ENCODE measurements at places on chromosomes 4 and X.

- peak; percentile 18 for DNase-seq
Measured at GRCh38 chrX:21374994-21375707, 933 bp downstream of the CNKSR2 start.

- DNase-seq: no peak
Measured at GRCh38 chrX:40150503-40150902, 52.7 kb upstream of the BCOR start.

DNA sequence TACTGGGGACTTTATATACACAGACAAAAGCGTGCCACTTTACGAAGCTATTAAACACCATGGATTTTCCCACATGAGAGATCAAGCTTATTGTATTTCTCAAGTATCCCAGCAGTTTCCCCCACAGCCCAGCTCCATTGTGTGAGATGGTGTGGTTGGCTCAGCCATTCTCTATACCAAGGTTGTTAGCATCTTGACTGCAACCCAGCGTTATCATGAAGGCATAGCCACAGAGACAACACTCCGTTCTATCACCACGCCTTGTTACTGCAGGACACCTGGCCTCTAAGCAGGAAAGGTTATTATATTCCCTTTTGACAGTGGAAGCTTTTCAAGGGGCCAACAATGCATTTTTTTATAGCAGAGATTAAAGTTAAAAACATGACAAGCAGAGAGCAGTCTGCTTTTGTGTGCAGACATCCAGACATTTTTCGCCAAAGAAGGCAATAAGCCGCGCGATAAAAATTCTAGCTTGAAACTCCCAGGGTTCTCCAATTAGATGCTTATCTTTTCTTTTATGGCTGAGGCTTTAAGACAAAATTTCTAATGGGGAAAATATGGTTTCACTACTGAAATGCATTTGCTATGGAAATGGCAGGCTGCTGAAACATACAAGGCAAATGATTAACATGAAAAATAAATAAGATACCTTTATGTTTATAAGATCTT is 206.1 kb downstream of the MID1 start:
- no peak for DNase-seq

DNA sequence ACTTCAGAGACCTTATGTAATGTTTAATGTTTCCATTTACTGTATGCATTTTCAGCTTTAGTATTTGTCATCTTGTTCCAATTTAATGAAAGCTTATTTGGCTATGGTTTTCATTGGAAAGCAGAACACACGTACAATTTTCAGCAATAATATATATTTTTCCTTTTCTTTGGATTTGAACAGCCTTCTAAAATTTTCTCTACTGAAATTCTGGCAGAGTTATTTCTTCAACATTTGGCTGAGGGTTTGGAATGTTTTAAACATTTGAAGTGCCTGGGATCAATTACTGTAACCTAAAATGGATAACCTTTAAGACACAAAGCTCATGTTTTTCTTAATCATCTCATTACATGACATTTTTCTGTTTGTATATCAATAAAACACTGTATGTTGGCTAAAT is 156.9 kb downstream of the TENM3 start:
- DNase-seq: no peak

DNA sequence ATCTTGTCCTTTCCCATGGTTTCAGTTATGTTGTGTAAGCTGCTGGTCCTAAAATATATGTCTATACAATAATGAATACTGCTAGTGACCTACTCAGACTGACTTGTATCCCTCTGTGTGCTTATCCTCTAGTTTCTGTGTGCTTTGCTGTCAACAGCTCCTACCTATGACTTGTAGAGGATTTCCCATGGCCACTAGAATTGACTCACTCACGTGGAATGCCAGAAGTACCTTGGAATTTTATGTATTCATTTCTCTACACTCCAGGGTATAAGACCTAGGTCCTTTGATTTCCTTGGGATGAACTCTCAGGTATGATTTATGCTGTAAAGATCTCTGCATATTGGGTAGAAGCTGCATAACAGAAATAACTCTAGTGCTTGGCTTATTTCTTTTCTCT is 279.9 kb upstream of the SLIT2 start:
- DNase-seq: no peak

- no peak for DNase-seq
Measured at GRCh38 chr4:32145987-32146386, 1425.8 kb downstream of the PCDH7 start.

DNA sequence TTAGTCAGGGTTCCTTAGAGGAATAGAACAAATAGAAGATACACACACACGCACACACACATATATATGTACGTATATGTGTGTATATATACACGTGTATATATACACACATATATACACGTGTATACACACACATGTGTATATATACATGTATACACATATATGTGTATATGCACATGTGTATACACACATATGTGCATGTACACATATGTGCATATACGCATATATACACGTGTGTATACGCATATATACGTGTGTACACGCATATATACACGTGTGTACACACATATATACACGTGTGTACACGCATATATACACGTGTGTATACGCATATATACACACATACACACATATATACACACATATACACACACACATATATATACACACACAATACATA is 41.5 kb downstream of the ASMT start:
- DNase-seq: no peak

DNA sequence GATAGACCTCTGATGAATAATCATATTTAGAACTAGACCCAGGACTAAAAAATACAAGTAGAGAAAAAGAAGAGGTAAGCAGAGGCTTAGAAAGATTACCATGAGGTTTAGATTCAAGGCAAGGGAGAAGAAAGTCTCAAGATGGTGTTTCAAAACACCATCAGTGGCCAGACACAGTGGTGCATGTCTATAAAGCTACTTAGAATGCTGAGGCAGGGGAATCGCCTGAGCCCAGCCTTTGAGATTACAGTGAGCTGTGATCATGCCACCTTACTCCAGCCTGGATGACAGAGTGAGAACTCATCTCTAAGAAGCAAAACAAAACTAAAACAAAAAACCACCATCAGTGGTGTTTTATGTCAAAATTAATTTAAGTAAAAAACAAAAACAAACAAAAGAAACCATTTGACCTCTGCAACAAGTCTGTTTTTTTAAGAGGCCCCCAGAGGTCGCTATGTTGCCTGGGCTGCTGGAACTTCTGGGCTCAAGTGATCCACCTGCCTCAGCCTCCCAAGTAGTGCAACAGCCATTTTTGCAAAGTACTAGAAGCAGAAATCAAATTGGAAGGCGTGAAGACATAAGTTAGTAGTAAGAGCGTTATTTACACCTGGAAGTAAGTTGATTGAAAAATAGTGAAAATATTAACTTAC is 784.3 kb downstream of the ADGRL3 start:
- no peak for DNase-seq
